ENCODE measurements at places on chromosomes 1 and 21.

DNA sequence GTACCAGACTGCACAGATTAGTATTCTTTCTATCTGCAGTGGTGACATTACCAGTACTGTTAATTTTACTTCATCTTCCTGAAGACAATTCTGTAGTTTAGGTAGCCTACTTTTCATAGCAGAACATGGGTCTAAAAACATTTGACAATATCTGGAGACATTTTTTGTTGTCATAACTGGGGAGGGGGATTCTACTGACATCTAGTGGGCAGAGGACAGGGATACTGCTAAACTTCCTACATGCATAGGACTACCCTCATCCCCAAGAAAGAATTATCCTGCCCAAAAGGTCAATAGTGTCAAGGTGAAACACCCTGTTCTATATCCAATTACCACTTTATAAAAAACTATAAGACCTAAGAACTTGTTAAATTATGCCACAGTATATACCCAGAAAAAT lies 3.4 kb upstream of the ARHGAP29 start:
- peak; percentile 10 for DNase-seq

GRCh38 chr1:60470246-60470645 lies 396.7 kb upstream of the C1orf87 start:
- DNase-seq = no peak

GRCh38 chr1:107422901-107423300 lies 282.1 kb downstream of the NTNG1 start:
- DNase-seq = no peak

DNA sequence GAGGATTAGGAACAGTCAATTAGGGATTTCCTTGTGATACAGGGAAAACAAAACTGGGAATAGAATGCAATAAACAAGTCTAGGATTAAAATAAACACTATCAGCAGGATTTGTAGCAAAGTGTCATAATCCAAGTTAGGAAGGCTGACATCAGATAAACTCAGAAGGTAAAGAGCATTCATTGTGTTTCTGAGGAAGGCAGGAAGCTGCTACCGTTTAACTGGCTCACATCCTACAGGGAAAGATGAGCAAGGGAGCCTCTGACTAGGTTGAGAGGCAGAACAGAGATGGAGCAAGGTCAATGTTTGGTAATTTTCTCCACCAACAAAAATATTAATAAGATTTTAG lies 124.7 kb downstream of the POU2F1 start:
- DNase-seq = no peak

DNA sequence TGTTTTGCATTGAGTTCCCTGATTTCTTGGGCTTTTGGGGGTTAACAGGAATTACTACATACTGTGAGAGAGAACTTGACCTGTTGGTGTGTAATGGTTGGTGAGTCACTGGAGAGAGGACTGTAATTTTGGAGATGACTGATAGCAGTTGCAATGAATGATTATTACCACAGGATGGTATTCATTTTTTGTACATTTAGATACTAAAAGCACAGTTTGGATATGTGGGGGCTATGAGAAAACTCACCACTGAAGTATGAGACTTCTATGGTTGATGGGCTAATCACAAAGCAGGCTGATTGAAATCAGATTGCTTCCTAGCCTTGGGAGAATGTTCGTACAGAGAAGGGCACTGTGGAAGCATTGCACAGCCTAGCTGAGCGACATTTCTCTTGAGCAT lies 1571.3 kb upstream of the PRMT6 start:
- DNase-seq = no peak

DNA sequence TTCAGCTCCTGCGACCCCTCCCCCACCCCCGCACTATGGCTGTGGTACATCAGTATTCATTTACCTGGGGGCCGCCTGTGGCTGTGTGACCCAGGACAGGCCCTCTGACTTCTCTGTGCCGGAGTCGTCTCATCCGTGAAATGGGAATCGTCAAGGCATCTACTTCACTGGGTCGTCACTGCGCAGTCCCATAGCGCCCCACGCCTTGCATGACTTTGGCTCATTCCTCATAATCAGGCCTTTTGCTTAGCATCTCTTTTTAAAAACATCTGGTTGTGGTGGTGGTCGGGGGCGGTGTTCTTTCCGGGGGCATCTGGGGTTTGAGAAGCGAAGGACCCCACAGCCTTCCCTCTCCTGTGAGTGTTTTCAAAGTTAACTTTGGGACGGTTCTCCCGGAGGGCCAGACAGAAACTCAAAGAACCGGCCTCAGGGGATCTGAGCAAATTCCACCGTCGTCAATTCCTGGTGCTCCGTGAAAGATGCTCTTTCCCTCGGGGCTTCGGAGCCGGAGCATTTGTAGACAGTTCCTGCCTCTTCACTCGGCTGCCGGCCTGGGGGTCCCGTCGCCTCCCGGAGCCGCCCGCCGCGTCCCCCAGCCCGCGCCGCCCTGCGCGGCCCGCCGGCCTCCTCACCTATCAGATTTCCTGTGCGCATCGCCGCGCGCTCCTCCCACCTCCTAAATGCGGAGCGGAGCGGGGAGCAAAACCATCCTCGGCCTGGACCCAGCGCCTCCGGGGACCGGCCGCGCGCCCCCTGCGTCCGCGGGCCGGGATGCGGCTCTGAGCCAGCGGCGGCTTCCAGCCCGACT lies at the start of gene B3GALT5:
Gene B3GALT5 (plus strand): TSS at position 708 of the 808 bp plus-strand sequence. CDS start 47,620 bp downstream, outside the sequence.
- no peak for DNase-seq

- no peak for DNase-seq
Observed at GRCh38 chr1:32411261-32411660, 17.0 kb upstream of the BSDC1 start.

- no peak for DNase-seq
Observed at GRCh38 chr1:46205791-46206190, 2.7 kb downstream of the LURAP1 start.

GRCh38 chr1:216822480-216822879 lies 99.3 kb upstream of the ESRRG start:
- DNase-seq = no peak

GRCh38 chr1:171883849-171884248 lies 42.6 kb downstream of the DNM3 start:
- DNase-seq = no peak

DNA sequence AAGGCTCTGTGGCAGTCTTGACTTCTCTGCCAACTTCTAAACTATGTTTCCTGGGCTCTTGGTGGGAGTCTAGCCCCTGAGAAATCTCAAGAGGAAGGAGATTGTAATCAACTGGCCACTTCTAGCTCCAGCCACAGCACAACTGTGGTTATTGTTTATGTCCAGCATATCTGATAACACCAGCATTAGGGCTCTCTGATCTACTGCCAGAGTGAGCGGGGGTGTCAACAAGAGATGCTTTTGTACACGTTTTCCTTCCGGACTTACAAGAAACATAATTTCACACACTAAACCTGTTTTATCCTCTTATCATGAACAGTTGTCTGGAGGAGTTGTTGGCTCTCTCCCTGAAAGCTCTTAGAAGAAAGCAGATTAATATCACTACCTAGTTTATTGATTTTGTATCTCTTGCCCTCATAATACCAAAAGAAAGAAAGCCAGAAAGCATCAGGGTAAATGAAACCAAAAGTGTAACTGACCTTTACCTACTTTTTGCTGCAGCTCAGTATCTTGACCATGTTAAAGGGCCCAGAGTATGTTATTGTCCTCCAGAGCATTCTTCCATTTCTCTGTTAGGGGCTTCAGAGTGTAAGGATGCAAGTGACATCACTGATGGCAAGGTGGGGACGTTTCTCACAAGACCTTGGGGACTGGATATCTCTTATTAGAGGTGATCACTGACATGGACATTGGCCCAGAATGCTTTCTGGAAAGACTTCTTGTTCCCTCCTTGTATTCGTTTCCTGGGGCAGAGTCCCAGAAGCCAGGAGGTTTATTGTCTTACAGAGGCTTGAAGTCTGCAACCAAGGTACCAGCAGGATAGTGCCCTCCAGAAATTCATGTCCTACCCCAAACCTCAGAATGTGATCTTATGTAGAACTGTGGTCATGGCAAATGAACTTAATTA lies 9.6 kb upstream of the SH2D1B start:
- no peak for DNase-seq

DNA sequence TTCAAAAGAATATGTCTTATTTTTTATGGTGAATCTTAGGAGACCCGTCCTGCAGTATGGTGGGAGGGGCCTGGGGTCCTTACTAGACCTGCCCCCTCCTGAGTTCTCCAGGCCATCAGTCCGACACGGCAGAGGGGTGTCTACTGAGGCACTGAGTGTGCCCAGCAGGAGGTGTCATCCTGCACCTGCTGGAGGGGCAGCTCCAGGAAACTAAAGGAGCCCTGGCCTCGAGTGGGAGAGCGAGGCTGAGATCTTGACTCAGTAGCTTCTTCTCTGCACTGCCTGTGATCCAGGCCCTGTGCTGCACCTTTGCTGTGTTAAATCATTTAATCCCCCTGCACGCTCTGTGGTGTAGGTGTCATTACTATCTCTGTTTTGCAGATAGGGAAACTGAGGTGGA lies 587.7 kb downstream of the PTPRU start:
- no peak for DNase-seq

DNA sequence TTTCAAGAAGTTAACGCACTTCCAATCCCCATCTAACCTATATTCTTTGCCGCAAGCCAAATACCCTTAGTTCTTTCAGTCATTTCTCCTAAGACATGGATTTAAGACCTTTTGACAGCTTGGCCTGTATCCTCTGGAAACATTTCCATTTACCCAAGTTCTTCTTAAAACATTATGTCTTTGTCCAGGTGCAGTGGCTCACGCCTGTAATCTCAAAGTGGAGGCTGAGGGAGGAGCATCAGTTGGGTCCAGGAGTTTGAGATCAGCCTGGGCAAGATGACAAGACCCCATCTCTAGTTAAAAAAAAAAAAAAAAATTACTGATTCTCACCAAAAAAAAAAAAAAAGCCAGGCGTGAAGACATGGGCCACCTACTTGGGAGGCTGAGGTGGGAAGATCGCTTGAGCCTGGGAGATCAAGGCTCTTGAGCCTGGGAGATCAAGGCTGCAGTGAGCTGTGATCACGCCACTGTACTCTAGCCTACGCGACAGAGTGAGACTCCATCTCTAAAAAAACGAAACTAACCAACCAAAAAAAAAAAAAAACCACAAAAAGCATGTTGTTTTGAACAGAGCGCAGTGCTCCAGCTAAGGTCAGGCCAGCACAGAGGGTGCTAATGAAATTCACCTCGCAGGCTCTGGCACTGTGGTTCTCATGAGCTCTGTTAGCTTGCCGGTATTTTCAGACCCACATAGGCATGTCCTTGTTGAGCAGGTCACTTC lies 36.0 kb downstream of the NUAK2 start:
- DNase-seq = peak; percentile 47

DNA sequence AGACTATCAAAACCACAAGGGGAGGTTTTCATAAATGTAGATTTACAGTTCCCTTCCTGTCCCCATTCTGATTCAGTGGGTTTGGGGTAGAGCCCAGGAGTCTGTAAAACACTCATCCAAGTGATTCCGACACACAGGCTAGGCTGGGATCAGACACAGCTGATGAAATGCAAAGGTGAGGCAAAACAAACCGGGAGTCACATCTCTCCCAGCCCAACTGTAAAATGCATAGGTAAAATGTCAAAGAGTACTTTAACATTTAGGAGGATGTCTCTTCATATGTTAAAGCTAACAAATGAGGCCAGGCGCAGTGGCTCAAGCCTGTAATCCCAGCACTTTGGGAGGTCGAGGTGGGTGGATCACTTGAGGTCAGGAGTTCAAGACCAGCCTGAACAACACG lies 45.0 kb downstream of the ZNF281 start:
- DNase-seq = no peak

GRCh38 chr1:158147869-158148268 lies 32.8 kb upstream of the CD1D start:
- no peak for DNase-seq

- no peak for DNase-seq
Observed at GRCh38 chr21:41923631-41924367, 30.0 kb downstream of the C2CD2 start.

DNA sequence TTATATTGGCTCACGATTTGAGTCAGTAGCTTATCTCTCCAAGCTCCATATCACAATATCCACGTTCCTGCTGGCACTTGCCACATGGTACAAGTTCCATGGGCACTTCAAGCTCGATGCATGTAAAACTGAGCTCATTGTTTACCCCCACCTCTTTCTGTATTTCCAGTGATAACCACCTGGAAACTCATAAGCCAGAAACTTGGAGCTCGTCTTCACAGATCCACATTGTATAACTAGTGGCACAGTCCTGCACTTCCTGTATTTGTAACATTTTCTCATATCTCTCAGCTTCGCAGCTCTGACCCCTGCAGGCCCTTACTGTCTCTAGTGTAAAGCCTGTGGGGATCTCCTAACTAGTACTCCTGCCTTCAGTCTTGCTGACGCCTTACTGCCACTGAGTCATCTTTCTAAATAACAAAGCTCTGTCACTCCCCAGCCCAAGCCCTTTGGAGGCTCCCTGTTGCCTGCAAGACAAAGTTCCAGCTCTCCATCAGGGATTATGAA lies 6.5 kb upstream of the C2CD4D start:
- no peak for DNase-seq

GRCh38 chr21:41816583-41817165 lies 49.8 kb upstream of the RIPK4 start:
- peak; percentile 5 for DNase-seq

- no peak for DNase-seq
Observed at GRCh38 chr1:225848030-225848955, 33.9 kb downstream of the TMEM63A start.

- no peak for DNase-seq
Observed at GRCh38 chr1:55234016-55234415, 18.9 kb upstream of the USP24 start.

- DNase-seq = no peak
Observed at GRCh38 chr1:21217812-21218596, 41.3 kb upstream of the EIF4G3 start.

- no peak for DNase-seq
Observed at GRCh38 chr1:197143276-197143675, 3.2 kb downstream of the ASPM start.

DNA sequence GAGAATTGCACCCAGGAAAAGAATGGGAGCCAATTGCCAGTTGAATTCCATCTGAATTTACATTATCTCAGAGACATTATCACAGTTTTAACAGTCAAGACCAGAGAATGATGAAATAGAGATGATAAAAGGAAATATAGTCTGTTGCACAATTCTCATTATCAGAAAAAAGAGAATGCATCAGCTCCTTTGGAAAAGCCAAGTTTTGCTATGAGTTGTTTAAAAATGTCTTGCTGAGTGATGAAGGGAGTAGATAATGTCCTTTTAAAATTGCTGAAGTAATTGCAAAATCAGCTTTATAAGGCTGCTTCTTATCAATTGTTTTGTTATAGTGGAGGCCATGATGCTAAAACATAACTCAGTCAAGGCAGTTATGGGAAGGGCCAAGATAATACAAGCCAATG lies 37.9 kb upstream of the EEIG2 start:
- DNase-seq = no peak

- no peak for DNase-seq
Observed at GRCh38 chr1:6271006-6271405, 10.1 kb upstream of the GPR153 start.
